ENCODE measurements at places on chromosomes 5 and 9. TPM values are rescaled to one million over a fixed set of nuclear protein-coding genes. Genes with fewer than 3 reads are reported as not detected.

- peaks cover 6% of the 10 kb centered on the region for H3K4me1 ChIP-seq
- no peak overlapping the region for H3K27ac ChIP-seq
- no peaks in the 10 kb centered on the region for H3K36me3 ChIP-seq
- DNase-seq, result no peak
- peaks cover 2% of the 10 kb centered on the region for H3K27me3 ChIP-seq
Measured at GRCh38 chr9:94627287-94627686, 12.0 kb downstream of the FBP1 start.

The PCDHGA3 gene
- 1.2 TPM for total RNA-seq

DNA sequence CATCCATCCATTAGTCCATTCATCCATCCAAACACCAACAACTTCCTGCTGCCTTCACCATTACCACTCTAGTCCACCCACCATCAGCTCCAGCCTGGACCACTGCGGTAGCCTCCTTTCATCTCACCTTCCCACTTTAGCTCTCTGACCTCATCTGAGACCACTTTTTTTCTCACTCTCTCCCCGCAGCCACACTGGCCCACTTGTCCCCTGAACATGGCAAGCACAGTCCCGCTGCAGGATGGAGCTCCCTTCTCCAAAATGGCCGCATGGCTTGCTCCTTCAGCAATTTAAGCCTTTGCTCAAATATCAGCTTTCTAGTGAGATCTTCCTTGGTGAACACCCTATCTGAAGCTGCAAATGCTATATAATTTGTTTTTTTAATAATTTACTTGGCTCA, 11.1 kb downstream of the CSF1R start:
- H3K36me3 ChIP-seq, result no peaks in the 10 kb centered on the region
- H3K4me1 ChIP-seq, result no peaks in the 10 kb centered on the region
- no peak overlapping the region for H3K27ac ChIP-seq

DNA sequence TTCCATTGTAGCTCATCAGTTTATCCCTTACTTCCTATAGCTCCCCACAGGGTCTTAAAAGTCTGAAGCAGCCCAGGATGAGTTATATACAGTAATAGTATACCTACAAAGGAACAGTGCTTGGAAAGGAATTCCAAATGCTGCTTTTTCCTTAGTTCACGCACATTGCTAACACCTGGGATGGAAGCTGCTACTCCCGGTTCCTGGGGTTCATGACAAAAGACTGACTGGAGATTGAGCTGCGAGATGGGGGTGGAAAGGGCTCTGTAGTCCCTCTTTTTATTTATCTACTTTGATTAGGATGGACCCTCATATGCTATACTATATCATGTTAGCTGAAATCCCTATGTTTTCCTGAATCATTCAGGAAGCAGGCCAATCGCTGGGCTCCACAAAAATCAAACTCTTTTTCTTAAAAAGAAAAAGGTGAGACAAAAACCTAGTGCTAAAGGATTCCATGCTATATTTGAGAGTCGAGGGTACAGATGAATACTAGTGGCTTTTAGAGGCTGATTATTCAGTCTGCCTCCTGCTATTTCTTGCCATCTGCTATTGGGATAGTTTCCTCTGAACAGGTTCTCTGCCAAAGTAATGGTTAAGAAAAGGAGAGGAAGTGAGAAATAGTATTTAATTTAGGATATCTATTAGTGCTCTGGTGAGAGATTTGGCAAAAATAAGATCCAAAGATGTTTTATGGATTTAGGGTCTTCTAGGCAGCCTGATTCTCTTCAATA, 81.2 kb downstream of the MRPS27 start:
- no peak overlapping the region for H3K4me3 ChIP-seq
- no peak for DNase-seq
- H3K36me3 ChIP-seq, result peaks cover 9% of the 10 kb centered on the region
- H3K4me1 ChIP-seq, result no peaks in the 10 kb centered on the region
- no peaks in the 10 kb centered on the region for H3K27me3 ChIP-seq

The IFNA5 gene
- not detected for total RNA-seq

GRCh38 chr5:158462349-158463114, 603.6 kb upstream of the CLINT1 start:
- H3K27me3 ChIP-seq, result no peaks in the 10 kb centered on the region
- no peak overlapping the region for H3K4me3 ChIP-seq
- H3K36me3 ChIP-seq, result no peaks in the 10 kb centered on the region
- H3K4me1 ChIP-seq, result peaks cover 24% of the 10 kb centered on the region
- peak overlapping the region; percentile 71 for H3K27ac ChIP-seq

The SPACA9 gene
- 1.9 TPM for total RNA-seq

GRCh38 chr9:126531591-126531990, 82.1 kb upstream of the LMX1B start:
- no peak overlapping the region for H3K27ac ChIP-seq
- H3K27me3 ChIP-seq, result peaks cover 50% of the 10 kb centered on the region
- peaks cover 41% of the 10 kb centered on the region for H3K4me1 ChIP-seq
- no peaks in the 10 kb centered on the region for H3K36me3 ChIP-seq
- DNase-seq, result no peak
- no peak overlapping the region for H3K4me3 ChIP-seq

The GLRA1 gene
- not detected for total RNA-seq

The ARL10 gene
- 9.1 TPM for total RNA-seq

The LCN6 gene
- not detected for total RNA-seq

DNA sequence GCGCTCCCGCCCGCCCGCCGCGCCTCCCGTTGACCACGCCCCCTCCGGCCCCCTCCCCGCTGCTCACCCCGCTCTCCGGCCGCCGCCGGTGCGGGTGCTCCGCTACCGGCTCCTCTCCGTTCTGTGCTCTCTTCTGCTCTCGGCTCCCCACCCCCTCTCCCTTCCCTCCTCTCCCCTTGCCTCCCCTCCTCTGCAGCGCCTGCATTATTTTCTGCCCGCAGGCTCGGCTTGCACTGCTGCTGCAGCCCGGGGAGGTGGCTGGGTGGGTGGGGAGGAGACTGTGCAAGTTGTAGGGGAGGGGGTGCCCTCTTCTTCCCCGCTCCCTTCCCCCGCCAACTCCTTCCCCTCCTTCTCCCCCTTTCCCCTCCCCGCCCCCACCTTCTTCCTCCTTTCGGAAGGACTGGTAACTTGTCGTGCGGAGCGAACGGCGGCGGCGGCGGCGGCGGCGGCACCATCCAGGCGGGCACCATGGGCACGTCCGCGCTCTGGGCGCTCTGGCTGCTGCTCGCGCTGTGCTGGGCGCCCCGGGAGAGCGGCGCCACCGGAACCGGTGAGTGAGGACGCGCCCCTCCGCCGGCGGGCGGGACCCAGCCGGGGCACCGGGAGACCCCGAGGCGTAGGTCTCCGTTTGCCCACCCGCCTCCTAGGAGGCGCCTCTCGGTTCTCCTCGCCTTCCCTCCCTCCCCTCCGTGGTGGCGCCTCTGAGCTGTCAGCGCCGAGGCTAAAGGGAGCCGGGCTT, at the start of gene VLDLR:
TSS of gene VLDLR (plus strand) at position 66 of the 739 bp plus-strand sequence. CDS start at position 469, 403 bp downstream.
- H3K36me3 ChIP-seq, result no peaks in the 10 kb centered on the region
- H3K27ac ChIP-seq, result peak within 1 kb of the TSS; percentile 88
- H3K27me3 ChIP-seq, result peaks cover 19% of the 10 kb centered on the region
- H3K4me3 ChIP-seq, result peak within 1 kb of the TSS; percentile 74
- peak; percentile 81 for DNase-seq

The NTNG2 gene
- 0.58 TPM for total RNA-seq

DNA sequence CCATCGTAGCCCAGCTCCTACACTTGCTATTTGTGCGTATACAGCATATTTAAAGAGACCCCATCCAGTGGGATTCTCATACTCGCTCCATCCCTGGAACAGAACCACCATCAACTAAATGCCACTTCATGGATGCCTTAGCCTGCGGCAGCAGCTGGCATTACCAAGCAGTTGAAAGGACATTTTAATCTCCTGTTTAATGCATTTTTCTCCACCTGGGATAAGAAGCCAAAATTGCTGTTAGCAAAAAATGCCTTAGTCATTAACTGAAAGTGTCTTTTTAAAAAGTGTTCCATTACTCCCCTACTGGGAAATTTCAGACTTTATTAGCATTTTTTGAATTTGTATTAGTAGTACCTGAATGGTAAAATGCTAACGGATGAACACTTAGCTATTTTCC, 662.6 kb upstream of the MEF2C start:
- H3K4me3 ChIP-seq, result no peak overlapping the region
- peak overlapping the region; percentile 2 for H3K27ac ChIP-seq
- no peaks in the 10 kb centered on the region for H3K27me3 ChIP-seq
- H3K36me3 ChIP-seq, result no peaks in the 10 kb centered on the region

DNA sequence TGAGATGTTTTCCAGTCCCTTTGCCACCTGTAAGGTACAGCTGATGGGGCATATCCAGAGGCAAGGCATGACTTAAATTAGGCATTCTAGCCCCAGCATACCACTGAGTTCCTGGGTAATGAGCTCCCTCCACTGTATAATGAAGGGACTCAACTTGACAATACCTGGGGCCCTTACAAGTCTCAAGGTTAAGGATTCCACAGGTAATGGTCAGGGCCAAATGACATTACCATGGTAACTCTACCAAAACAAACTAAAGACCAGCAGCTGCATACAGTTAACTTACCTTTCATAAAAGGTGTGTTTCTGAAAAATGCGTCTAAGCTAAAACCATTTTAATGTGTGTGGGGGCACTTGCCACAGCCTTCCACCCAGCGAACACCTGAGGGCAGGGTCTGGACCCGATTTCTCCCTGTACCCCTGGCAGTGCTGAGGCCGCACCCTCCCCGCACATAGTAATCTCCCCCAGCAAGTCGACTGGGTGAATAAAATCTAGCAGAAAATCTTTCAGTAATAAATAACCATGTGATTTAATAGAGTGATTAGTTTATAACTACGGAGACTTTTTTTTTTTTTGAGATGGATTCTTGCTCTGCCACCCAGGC, 24.2 kb downstream of the CCDC69 start:
- H3K27ac ChIP-seq, result no peak overlapping the region
- no peaks in the 10 kb centered on the region for H3K27me3 ChIP-seq
- H3K4me1 ChIP-seq, result no peaks in the 10 kb centered on the region

The RETREG1 gene
- 67.3 TPM for total RNA-seq

The FST gene
- total RNA-seq, result 32.4 TPM

DNA sequence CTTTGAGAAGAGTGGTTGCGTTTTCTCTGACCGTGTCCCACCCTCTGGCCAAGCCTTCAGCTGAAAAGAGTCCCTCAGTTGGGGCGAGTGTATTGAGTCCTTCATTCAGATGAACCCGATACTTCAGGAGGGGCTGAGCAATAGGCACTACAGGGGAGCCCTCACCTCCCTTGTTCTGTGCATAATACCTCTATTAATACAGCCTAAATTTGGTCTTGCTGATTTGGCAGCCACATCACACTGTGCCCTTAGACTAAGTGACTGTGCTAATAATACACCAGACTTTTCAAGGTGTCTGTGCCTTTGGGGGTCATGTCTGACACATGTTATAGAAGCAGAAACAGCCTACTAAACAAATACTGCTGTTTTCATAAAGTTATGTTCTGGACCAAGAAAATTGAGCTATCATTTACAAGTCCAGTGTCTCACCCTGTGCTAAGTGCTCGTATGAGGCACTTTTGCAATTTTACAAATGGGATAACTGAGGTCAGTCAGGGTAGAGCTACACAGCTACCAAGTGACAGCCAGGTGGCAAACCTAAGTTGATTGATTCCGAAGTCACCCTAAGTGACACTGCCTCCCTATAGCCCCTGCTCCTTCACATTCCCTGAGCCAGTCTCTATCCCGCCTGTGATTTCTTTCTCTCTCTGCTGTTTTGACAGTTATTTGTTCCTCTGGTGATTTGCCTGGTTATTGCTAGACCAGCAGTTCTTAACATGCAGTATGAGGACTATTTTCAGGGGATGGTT, 56.0 kb downstream of the RAD23B start:
- no peak overlapping the region for H3K4me3 ChIP-seq
- H3K27me3 ChIP-seq, result no peaks in the 10 kb centered on the region
- H3K27ac ChIP-seq, result no peak overlapping the region
- H3K36me3 ChIP-seq, result peaks cover 35% of the 10 kb centered on the region

GRCh38 chr5:165035520-165035919, 1530.1 kb downstream of the MAT2B start:
- no peaks in the 10 kb centered on the region for H3K27me3 ChIP-seq
- H3K4me3 ChIP-seq, result no peak overlapping the region
- no peaks in the 10 kb centered on the region for H3K36me3 ChIP-seq
- no peak for DNase-seq
- H3K4me1 ChIP-seq, result no peaks in the 10 kb centered on the region
- no peak overlapping the region for H3K27ac ChIP-seq

- no peaks in the 10 kb centered on the region for H3K36me3 ChIP-seq
- H3K27me3 ChIP-seq, result no peaks in the 10 kb centered on the region
- H3K4me1 ChIP-seq, result no peaks in the 10 kb centered on the region
- H3K27ac ChIP-seq, result no peak overlapping the region
- DNase-seq, result peak; percentile 80
Measured at GRCh38 chr5:39570403-39571027, 145.7 kb upstream of the DAB2 start.

DNA sequence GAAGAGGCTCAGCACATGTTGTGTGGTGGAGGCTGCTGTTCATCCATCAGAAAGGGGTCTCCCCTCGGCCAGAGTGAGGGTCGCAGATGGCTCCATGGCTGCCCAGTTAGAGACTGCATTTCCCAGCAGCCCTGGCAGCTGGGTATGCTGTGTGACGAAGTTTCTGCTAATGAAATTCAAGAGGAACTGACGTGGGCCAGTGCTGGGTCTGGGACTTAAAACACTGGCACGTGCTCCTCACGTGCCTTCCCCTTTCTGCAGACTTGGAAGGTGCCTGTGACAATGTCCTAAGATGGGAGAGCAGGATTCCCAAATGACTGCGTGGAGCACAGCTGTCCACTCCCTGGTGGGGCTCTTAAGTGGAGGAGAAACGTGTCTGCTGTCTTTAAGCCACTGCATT, 114.5 kb upstream of the RAPGEF1 start:
- peak; percentile 84 for DNase-seq
- peaks cover 7% of the 10 kb centered on the region for H3K27me3 ChIP-seq
- H3K27ac ChIP-seq, result no peak overlapping the region

- H3K4me1 ChIP-seq, result peaks cover 5% of the 10 kb centered on the region
- H3K27me3 ChIP-seq, result no peaks in the 10 kb centered on the region
- H3K36me3 ChIP-seq, result no peaks in the 10 kb centered on the region
- H3K27ac ChIP-seq, result no peak overlapping the region
- H3K4me3 ChIP-seq, result no peak overlapping the region
Measured at GRCh38 chr5:113112435-113112834, 135.8 kb downstream of the DCP2 start.

DNA sequence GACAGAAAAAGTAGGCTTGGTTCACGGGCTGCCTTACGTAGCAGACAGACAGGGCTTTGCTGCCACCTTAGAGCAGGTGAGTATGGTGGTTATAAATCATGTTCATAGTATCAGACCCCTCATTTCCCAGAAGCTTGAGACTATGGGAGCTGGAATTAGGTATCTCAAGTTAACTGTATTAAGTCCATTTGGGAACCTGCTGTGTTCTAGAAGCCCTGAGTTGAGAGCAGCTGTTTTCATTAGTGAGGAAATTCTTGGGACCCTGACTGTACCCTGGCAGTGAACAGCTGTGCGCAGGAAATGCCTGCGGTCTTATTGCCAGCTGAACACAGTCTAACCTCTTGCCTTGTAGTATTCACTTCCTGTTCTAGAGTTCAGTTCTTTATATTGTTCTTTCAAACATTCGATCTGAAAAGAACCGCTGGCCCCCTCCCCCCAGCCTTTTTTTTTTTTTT, 29.8 kb downstream of the UGCG start:
- no peak overlapping the region for H3K4me3 ChIP-seq
- peaks cover 20% of the 10 kb centered on the region for H3K36me3 ChIP-seq
- no peaks in the 10 kb centered on the region for H3K27me3 ChIP-seq
- H3K4me1 ChIP-seq, result peaks cover 11% of the 10 kb centered on the region
- H3K27ac ChIP-seq, result peak overlapping the region; percentile 82

- H3K36me3 ChIP-seq, result peaks cover 2% of the 10 kb centered on the region
- no peak overlapping the region for H3K27ac ChIP-seq
- DNase-seq, result no peak
- no peaks in the 10 kb centered on the region for H3K4me1 ChIP-seq
Measured at GRCh38 chr5:55517804-55518203, 17.0 kb downstream of the PLPP1 start.
